DMS 273 treated with DMSO at 0.1 percent for 48 hours (cell line): ENCODE measurements at places on chromosomes 12 and 14.

DNA sequence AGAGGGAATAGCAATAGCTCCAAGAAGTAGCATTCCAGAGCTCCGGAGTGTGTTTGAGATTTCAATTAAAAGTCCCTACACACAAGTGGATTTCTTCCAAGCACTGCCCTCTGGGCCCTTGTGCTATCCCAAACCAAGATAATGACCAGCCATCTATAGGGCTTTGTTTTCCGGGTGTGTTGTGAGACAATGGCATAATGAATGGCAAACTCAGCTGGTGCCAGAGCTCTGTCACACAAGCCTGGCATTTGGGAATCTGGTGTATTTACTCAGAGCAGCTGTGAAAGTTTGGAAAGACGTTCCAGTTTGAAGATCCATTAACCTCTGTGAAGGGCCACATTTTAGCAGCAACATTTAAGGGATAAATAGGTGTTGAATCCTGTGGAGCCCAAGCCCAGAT, 61.2 kb upstream of the TMTC2 start:
- DNase-seq, result no peak

DNA sequence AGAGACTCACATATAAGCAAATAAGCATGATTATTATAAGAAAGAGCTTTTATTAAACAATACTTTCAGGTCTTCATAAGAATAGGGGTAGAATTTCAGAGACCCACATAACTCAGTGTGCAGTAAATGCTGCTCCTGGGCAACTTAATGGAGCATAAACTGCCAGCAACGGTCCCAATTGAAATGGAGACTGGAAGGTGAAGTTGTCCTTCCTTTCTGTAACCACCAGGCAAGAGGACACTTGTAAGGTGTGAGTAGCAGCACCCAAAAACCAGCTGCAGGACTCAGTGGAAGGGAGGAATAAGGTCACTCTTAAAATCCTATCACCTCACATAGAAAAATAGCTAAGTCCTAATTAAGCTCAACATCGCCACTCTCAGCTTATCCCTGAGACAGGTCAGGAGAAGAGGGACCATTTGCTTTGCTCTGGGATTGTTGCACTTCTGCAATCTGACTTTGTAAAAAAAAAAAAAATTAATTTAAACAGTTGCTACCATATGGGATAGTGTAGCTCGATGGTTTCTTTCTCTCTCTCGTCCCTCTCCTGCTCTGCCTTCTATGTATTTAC, 22.7 kb upstream of the LTA4H start:
- no peak for DNase-seq

DNA sequence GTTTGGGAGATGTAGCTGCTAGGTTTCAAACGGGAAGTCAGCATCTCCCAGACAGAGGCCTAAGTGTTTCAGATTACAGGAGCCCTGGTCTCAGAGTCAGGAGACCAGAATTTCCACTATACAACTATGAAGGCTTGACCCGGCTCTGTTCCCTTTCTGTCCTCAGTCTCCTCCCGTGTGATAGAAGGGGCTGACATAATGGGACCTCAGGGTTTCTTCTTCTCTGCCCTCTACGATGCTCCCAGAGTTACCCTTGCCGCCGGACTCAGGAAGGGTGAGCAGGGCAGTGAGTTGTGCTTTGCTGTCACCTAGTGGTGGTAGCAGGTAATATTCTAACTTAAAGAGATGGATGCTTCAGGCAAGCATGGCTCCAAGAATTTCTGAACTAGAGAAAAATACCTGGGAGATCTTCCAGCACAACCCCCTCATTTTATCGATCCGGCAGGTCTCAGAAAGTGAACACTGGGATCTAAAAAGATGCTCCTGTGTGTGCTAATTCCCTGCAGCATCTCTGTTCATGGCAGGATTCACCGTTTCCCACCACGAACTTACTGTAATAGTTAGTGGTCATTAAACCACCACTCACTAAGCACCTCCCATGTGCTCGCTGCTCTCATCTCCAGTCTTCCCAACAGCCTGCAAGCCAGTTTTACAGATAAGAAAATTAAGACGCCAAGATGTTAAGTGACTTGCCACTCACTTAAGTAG, 84.4 kb downstream of the VWF start:
- DNase-seq, result peak; percentile 4

DNA sequence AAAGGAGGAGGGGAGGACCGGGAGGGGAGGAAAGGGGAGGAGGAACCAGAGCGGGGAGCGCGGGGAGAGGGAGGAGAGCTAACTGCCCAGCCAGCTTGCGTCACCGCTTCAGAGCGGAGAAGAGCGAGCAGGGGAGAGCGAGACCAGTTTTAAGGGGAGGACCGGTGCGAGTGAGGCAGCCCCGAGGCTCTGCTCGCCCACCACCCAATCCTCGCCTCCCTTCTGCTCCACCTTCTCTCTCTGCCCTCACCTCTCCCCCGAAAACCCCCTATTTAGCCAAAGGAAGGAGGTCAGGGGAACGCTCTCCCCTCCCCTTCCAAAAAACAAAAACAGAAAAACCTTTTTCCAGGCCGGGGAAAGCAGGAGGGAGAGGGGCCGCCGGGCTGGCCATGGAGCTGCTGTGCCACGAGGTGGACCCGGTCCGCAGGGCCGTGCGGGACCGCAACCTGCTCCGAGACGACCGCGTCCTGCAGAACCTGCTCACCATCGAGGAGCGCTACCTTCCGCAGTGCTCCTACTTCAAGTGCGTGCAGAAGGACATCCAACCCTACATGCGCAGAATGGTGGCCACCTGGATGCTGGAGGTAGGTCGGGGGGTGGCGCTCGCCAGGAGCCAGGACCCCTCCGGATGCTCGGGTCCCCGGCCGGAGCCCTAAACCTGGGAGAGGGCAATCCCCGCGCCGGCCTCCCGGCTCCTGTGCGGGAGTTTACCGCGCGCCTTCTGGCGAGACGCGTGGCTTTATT, at the start of gene CCND2:
CCND2 (plus strand) TSS at position 111 of the 744 bp plus-strand sequence; CDS start at position 390, 279 bp downstream.
- DNase-seq, result no peak

DNA sequence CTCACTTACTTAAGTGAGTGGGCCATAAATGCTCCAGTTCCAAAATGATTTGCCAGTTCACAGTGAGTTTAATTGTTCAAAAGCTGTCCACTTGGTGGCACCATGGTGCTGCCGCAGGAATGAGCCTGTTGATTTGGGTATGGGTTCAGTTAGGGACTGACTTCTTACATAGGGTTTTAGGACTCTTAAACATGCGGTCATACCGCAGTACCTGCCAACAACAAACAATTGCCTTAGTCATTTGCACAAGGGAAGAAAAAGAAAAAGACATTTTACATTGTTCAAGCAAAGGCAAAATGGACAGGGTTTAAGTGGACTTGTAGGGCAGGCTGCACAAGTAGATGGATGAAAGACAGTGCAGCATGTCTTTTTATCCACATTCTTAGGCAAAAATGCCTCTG, 80.0 kb upstream of the DBX2 start:
- DNase-seq, result peak; percentile 2

DNA sequence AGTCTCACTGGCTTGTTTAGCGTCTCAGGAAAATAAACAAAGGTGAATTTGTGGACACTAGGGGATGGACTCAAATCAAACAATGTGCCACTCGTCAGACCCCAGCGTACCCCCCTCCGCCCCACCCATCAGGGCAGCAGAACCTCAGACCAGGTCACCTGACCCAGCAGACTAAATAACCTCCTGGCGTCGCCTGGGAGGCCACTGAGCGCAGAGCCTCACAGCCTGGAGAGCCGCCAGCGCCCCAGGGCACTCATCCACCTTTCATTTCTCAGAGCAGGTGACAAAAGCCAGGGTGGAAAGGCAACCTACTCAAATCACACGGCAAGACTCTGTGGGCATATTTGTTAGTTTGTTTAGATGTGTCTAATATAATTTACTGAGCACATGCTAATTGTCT, 100.9 kb downstream of the DICER1 start:
- no peak for DNase-seq
